GM06990 (cell line): ENCODE measurements at places on chromosomes 16 and 17.

DNA sequence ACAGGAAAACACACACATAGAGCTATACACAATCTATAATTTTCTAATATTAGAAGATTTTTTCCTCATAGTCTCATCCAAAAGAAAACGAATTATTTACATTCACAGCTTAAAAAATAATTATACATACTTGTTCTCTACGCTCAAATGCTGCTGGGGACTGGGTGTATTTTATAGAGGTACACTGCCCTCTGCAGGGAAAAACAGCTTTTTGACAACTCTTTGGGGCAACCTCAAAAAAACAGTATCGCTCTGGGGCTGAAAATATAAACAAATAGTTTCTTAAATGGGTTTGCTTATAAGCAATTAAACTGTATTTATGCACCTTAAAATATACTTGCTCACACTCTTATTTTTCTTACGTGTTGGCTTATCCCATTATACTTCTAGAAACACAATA is 261.8 kb upstream of the PSMD7 start:
- DNase-seq = no peak

GRCh38 chr16:11136600-11136999 is 119.4 kb downstream of the SOCS1 start:
- no peak for DNase-seq

- DNase-seq = no peak
Observed at GRCh38 chr17:77217123-77217522, 76.4 kb downstream of the SEC14L1 start.

- DNase-seq = no peak
Observed at GRCh38 chr16:81266680-81267095, 28.2 kb downstream of the BCO1 start.

- no peak for DNase-seq
Observed at GRCh38 chr17:61662741-61663140, 71.7 kb upstream of the NACA2 start.

DNA sequence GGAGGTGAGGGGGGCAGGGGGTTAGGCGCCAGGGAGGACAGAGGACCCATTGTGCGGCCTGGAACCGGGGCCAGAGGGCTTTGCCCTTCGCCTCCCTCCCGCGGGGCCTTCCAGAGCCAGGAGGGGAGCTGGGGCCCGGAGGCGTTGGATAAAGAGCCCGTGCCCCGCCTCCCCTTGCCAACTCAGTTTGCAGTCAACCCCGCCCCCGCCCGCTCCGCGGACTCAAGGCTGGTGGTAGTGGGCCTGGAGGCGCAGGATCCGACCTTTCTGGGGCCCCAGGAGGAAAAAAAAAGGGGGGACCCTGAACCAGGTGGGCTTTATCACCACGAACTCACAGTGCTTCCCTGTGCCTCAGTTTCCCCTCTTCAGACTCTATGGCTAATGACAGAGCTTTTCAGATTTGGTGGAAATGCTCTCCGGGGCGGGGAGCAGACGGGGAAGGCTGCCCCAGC is 2.0 kb upstream of the SPHK1 start:
- DNase-seq = no peak

DNA sequence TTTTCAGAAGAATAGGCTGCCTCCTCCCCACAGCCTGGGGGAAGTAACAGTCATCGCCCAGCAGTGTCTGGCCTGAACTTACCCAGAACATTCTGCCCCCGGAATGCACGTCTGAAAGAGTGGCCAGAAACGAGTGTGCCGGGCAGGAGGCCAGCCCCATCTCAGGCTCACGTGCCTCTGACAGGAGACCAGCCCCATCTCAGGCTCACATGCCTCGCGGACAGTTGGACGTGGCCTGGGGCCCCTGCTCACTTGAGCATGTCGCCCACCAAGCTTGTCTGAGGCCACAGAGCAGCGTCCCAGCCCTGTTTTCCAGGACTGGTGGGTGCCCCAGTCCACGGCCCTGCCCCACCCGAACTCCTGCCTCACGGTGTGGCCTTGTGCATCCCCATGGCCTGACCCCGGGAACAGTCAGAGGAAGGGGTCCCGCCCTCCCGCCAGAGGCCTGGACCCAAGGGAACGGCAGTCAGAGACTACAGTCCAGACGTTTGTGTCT is 16.3 kb upstream of the CDH15 start:
- DNase-seq = no peak

DNA sequence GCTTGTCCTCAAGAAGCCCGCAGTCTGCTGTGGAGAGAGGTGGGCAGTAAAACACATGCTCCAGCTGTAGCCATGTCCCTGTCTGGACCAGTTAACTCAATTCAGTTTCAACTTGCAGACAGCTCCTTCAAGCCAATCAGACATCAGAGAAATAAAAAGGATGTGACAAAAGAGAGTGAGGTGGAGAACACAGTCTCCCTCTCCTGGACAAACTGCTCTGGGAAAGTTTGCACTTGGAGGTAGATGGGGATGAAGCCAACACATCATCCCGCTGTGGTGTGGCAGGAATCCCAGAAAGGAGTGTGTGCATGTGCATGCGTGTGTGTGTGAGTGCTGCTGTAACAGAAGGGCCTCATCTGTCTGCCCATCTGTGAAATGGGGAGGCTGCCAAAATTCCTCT is 358.6 kb upstream of the ASIC2 start:
- DNase-seq = no peak
